ENCODE measurements at places on chromosomes 4 and X. TPM values are rescaled to one million over a fixed set of nuclear protein-coding genes. Genes with fewer than 3 reads are reported as not detected.

GRCh38 chr4:124262211-124263179 lies 450.0 kb downstream of the ANKRD50 start:
- DNase-seq, result peak; percentile 61

The HSFX4 gene
- total RNA-seq, result not detected

GRCh38 chr4:156422576-156422975 lies 468.9 kb upstream of the CTSO start:
- no peak for DNase-seq

DNA sequence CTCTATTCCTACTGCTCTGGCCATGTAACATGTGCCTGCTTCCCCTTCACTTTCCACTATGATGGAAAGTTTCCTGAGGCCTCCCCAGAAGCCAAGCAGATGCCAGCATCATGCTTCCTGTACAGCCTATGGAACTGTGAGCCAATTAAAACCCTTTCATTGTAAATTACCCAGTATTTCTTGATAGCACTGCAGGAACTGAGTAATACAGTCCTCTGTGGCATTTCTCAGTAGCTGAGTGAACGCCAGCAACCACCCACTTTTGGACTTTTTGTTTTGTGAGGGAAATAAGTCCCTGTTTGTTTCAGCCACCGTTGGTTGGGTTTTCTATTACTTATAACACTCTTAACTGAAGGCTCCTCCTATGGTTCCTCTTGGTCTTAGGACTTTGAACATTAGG lies 104.1 kb downstream of the C4orf51 start:
- DNase-seq, result no peak

The NLGN4X gene
- total RNA-seq, result 0.05 TPM

The CT45A5 gene
- total RNA-seq, result not detected

The TIMM17B gene
- total RNA-seq, result 45.8 TPM

GRCh38 chr4:40228497-40229365 lies 31.9 kb downstream of the RHOH start:
- DNase-seq, result no peak

The CENPE gene
- 74.6 TPM for total RNA-seq

DNA sequence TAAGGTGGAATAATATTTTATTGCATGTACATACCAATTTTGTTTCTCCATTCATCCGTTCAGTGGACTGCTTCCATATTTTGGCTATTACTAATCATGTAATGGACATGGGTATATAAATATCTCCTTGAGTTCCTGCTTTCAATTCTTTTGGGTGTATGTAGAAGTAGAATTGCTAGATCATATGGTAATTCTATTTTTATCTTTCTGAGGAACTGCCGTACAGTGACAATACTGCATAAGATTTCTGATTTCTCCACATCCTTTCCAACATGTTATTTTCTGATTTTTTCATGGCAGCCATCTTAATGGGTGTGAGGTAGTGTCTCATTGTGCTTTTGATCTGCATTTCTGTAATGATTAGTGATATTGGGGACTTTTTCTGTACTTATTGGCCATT lies 19.2 kb downstream of the ALPK1 start:
- no peak for DNase-seq

- DNase-seq, result no peak
Measured at GRCh38 chr4:159070742-159071141, 32.1 kb upstream of the RAPGEF2 start.

DNA sequence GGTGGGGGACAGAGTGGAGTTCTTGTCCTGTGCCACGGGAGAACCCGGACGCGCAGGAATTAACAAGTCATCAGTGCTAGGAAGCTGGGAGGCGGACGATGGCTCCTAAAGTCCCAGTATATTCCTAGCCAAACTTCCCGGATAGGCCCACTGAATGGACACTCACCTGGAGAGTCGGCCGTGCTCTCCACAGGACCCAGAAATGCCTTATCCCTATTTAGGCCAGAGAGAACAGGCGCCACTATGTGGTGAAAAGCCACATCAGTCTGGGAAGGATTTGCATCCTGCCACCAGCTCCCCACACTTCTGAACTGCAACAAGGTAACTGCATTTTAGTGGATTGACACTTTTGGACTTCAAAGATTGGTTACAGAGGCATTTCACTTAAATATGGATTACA lies 1.1 kb downstream of the CFAP299 start:
- DNase-seq, result no peak

DNA sequence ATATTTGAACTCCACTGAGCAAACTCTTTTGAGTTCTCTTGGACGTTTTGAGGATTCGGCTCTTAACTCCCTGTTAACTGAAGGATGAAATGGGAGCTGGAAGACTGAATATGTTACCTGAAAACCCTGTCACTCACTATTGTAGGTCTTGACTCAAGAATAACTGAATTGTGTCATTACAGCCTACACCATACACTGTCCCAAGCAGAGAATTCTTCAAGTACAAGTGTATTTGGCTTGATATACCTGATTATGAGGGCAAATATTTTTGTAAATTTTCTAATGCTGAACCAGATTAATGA lies 276.1 kb downstream of the CFAP299 start:
- no peak for DNase-seq

DNA sequence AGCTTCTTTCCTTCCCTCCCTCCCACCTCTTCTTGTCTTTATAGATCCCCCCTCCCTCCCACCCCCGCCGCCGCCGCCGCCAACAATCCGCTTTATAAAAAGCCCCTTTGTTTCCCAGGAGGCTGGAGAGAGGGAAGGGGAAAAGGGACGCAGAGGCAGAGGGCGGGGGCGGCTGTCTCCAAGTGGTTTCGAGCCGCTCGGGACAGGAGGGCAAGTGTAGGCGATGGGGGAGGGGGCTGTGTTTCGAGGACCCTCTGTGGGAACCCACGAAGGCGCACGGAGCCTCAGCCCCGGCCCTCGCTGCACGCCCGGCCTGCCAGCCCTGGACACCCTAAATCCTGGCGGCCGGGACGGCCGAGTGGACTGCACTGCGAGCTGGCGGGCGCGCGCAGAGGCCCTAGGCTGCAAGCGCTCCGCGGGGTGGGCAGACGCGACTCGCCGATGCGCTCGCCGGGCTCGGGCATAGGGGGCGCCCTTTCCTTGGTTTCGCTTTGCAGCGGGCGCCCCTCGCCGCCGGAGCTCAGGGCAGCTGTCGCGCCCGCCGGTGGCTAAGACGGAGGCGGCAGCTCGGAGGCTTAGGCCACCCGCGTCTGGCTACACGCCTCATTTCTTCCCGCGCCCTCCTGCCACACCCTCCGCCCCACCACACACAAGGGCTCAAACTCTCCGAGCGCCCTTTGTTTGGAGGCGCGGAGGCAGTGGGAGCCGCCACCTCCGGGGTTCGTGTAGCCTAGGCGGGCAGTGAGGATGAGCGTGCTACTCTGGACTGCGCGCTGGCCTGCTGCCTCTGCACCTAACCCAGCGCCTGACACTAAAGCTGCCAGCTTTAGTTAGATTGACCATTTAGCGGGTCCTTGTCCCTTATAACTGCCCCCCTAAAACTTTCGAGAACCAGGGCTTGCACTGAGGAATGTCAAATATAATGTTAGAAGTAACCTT lies 2.2 kb downstream of the MAMLD1 start:
- peak; percentile 68 for DNase-seq

The TRO gene
- 0.74 TPM for total RNA-seq

- no peak for DNase-seq
Measured at GRCh38 chr4:87971866-87972265, 3.6 kb upstream of the SPP1 start.

GRCh38 chr4:20658456-20658855 lies 41.8 kb upstream of the PACRGL start:
- no peak for DNase-seq

- DNase-seq, result no peak
Measured at GRCh38 chr4:74768857-74769525, 25.3 kb downstream of the BTC start.

The VCX3A gene
- not detected for total RNA-seq

GRCh38 chrX:47222751-47223350 lies 4.4 kb downstream of the CDK16 start:
- DNase-seq, result no peak

The TMEM192 gene
- 7.0 TPM for total RNA-seq

The HGFAC gene
- 0.10 TPM for total RNA-seq

GRCh38 chr4:5782829-5783476 lies 72.0 kb downstream of the EVC start:
- no peak for DNase-seq

DNA sequence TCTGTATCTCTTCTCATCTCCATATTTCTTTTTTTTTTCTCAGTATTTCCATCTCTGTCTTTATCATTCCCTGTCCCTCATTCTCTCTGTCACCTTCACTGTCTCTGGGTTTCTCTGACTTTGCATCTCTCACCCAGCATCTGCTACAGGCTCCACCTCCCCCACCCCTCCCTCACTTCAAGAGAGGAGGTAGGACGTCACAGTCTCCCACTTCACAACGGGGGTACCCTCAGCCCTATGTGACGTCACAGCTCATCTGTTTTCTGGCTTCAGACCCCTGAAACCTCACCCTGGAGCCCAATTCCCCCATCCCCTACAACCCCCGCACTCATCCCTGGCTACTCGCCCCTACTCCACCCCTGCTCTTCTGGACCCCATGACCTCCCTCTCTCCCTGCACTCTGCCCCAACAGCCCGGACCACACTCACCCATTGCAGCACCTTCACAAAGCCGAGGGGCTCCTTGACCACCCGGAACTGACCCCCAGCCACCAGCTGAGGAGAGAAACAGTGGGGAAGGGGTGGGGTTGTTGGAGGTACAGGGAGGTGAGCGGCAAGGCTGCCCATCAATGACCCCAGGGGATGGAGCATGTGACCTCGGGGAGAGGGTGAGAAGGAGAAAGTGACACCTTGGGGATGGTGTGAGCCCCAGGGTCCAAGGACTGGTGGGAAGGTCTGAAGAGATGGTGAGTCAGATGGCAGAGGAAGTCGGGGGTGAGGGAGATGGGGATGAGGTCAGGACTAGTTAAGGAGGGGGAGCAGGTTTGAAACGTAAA lies 1.3 kb downstream of the SYP start:
- no peak for DNase-seq

The MTMR8 gene
- total RNA-seq, result 4.9 TPM

DNA sequence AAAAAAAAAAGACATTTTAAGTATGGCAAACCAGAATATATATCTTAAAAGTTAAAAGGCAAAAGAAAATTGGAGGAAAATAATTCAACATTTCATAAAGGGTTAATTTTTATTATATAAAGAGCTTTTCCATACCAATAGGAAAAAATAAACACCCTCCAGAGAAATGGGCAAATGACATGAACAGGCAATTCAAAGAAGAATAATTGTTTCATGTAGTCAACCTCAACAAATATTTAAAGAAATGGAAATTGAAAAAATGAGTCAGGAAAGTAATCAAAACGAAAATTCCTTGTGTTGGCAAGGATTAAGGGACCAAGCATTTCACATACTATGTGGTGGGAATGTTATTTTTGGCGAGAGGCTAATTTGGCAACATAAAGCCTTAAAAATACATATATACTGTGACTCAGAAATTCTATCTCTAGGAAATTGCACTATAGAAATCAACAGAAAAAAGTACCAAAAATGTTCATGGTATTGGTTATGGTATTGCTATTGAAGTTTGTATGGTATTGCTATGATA lies 87.6 kb downstream of the HAUS3 start:
- no peak for DNase-seq

DNA sequence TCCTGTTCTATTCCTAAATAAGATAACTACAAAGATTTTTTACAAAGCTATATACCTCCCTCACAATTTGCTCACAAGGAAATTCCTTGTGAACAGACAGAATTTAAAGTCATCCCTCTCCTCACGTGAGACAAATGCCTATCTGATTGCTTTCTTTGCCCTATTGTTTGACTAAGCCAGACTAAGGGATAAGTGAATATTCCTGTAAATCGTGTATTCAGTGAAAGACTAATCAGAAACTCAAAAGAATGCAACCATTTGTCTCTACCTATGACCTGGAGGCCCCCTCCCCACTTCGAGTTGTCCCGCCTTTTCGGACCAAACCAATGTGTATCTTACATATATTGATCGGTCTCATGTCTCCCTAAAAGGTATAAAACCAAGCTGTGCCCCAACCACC lies 15.3 kb upstream of the ZBTB33 start:
- DNase-seq, result no peak

GRCh38 chr4:85780664-85781063 lies 305.7 kb downstream of the ARHGAP24 start:
- no peak for DNase-seq

The RXFP1 gene
- not detected for total RNA-seq

The G6PD gene
- 69.4 TPM for total RNA-seq

GRCh38 chrX:1533058-1533457 lies 3.9 kb downstream of the P2RY8 start:
- no peak for DNase-seq

DNA sequence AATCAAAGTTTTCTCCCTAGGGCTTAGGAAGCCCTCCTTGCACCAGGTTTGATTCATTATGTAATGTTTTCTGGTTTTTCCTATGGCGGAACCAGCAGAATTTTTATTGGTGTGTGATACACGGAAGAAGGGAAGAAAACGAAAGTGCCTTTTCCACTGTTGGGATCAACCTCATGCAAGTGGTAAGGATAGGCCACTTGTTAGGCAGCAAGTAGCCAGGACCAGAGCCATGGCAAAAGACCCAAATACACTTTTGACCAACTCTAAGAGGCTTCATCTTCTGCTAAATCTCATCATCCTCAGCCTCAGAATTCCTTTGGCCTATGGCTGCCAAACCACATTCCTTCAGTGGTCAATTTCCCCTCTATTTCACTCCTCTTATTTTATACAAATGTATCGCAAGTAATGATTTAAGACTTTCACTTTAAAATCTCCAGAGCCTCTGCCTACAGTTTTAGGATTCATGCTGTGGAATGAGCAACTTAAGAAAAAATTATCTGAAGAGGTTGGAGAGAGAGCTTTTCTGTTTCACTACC lies 21.2 kb downstream of the PPAT start:
- DNase-seq, result no peak

The RASGEF1B gene
- 2.7 TPM for total RNA-seq

- no peak for DNase-seq
Measured at GRCh38 chrX:81238166-81238565, 36.3 kb downstream of the SH3BGRL start.

Data from activated CD4-positive, alpha-beta T cell treated with anti-CD3 and anti-CD28 coated beads, Interleukin-2, amount 10 ng/mL, durations not matched to agents 7 days and 5 days (primary cell).